Neural progenitor cell (in vitro differentiated cells): ENCODE measurements at places on chromosomes 3 and 15. TPM values are rescaled to one million over a fixed set of nuclear protein-coding genes. Genes with fewer than 3 reads are reported as not detected.

Gene MAN2A2
- 7.0 and 15.3 TPM in 2 replicates for total RNA-seq

- H3K36me3 ChIP-seq: no peaks in the 10 kb centered on the region
- H3K4me3 ChIP-seq: no peak overlapping the region
- H3K4me1 ChIP-seq: peaks cover 7% of the 10 kb centered on the region
- DNase-seq: no peak
- no peak overlapping the region for H3K27ac ChIP-seq
- H3K27me3 ChIP-seq: no peaks in the 10 kb centered on the region
Observed at GRCh38 chr3:118505784-118506183, 528.9 kb downstream of the IGSF11 start.

GRCh38 chr3:70748593-70748992 lies 436.2 kb upstream of the MDFIC2 start:
- no peak overlapping the region for H3K4me3 ChIP-seq
- DNase-seq: peak; percentile 43
- H3K27me3 ChIP-seq: no peaks in the 10 kb centered on the region
- H3K4me1 ChIP-seq: peaks cover 8% of the 10 kb centered on the region

- no peak overlapping the region for H3K27ac ChIP-seq
- no peak overlapping the region for H3K4me3 ChIP-seq
- no peaks in the 10 kb centered on the region for H3K36me3 ChIP-seq
- no peaks in the 10 kb centered on the region for H3K27me3 ChIP-seq
Observed at GRCh38 chr15:89837134-89837829, 22.6 kb upstream of the ANPEP start.

- peaks cover 34% of the 10 kb centered on the region for H3K27me3 ChIP-seq
- peaks cover 31% of the 10 kb centered on the region for H3K4me1 ChIP-seq
- no peak for DNase-seq
- H3K36me3 ChIP-seq: no peaks in the 10 kb centered on the region
- H3K27ac ChIP-seq: no peak overlapping the region
Observed at GRCh38 chr15:40764629-40765103, 798 bp downstream of the GCHFR start.

Gene B3GNT5
- 9.0 and 14.1 TPM in 2 replicates for total RNA-seq
